HFFc6 (cell line): ENCODE measurements at places on chromosomes 13 and 19. TPM values are rescaled to one million over a fixed set of nuclear protein-coding genes. Genes with fewer than 3 reads are reported as not detected.

CCNA1 gene
- total RNA-seq: not detected in 2 replicates

- H3K27ac ChIP-seq: peak overlapping the region; percentile 46; the same call in 1 of the 2 replicates
- peak; percentile 39 for DNase-seq
- H3K4me3 ChIP-seq: no peak overlapping the region
- peaks cover 40% of the 10 kb centered on the region for H3K36me3 ChIP-seq
Observed at GRCh38 chr13:95710313-95710712, 33.4 kb downstream of the DNAJC3 start.

NEK5 gene
- total RNA-seq: not detected in 2 replicates

CGB3 gene
- total RNA-seq: not detected in 3 replicates

DNA sequence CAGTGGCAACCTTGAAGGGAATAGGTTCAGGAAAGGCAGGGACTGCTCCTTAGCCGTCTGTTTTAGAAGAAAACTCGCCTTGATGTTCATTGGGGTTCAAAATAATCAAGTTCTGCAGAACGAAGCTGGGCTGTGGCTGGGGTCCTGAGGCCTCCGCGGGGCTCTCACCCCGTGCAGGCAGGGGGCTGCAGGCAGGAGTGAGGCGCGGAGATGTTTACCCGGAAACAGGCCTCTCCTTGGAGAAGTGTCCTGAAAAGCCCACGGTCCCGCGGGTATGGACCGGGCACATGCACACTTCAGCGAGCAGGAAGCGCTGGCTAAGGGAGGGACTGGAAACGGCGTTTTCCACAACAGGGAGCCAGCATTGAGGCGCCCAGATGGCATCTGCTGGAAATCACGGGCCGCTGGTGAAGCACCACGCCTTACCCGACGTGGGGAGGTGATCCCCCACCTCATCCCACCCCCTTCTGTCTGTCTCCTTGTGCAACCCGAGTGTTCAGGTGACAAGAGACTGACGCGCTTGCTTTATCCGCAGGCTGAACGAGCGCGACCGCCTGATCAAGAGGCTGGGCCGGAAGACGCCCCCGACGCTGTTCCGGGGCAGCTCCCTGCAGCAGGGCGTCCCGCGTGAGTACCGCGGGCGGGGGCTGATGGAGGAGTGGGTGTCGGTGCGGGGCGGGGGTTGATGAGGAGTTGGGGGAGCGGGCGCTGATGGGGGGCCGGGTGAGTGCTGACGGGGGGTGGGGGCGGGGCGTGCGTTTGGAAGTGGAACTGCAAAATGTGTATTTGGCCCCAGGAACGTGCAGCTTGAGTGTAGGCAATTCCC, 39.6 kb downstream of the SHISA2 start:
- H3K4me1 ChIP-seq: no peaks in the 10 kb centered on the region
- no peaks in the 10 kb centered on the region for H3K36me3 ChIP-seq
- H3K4me3 ChIP-seq: no peak overlapping the region
- H3K27me3 ChIP-seq: peaks cover 3% of the 10 kb centered on the region; the same call in 1 of the 2 replicates
- DNase-seq: no peak
- no peak overlapping the region for H3K27ac ChIP-seq

DNA sequence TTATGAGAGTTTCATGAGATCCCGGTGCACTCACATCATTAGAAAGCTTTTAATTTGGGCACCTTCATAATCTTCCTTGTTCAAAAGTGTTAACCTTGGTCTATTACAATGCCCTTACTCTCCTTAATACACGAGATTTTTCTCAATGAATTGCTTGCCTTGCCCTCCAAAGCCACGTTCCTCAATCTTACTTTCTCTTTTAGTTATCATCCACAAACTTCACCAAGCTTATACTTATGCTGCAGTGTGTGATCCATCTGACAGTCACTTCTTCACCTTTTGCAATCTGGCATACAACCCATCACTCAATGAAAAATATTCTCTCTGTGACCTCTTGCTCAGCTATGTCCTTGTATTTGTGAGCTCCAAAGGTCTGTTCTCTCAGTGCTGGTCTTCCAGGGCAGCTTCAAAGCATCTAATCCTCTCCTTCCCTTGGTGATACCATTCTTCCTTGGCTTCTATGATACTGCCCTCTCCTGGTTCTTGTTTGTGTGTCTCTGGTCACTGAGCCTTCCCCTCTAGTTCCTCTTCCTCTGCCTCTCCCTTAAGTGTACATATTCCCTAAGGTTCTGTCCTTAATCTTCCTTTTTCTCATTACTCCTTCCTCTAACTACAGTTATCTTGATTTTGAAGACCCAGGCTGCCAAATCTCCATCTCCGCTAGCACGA, 202.2 kb upstream of the STARD13 start:
- H3K27me3 ChIP-seq: no peaks in the 10 kb centered on the region
- peak overlapping the region; percentile 29; the same call in 1 of the 2 replicates for H3K27ac ChIP-seq
- peak; percentile 51 for DNase-seq
- peaks cover 50% of the 10 kb centered on the region for H3K4me1 ChIP-seq
- peaks cover 9% of the 10 kb centered on the region for H3K36me3 ChIP-seq
- H3K4me3 ChIP-seq: peak overlapping the region; percentile 66

RNASEH2A gene
- total RNA-seq: 18.0 to 39.6 TPM (median 35.6 TPM) in 3 replicates

DNA sequence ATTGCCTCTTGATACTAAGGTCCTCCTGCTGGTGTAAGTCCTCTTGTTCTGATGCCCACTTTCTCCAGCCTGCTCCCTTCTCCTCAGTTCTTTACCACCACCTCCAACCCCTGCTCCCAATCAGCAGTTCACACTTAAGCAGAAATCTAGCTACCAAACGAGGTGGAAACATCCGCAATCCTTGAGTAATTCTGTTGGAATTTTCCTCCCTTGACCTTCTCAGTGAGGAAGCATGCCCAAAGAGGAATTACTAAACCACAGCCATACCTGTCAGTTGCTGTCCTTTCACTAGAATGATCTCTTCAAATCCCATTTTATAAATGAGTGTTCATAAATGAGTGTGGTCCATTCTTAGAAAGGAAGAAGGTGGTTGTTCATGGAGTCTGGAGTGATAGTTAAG, 289.9 kb downstream of the DACH1 start:
- no peak overlapping the region for H3K4me3 ChIP-seq
- no peaks in the 10 kb centered on the region for H3K27me3 ChIP-seq
- DNase-seq: no peak
- no peaks in the 10 kb centered on the region for H3K36me3 ChIP-seq
- no peaks in the 10 kb centered on the region for H3K4me1 ChIP-seq
- no peak overlapping the region for H3K27ac ChIP-seq

DNA sequence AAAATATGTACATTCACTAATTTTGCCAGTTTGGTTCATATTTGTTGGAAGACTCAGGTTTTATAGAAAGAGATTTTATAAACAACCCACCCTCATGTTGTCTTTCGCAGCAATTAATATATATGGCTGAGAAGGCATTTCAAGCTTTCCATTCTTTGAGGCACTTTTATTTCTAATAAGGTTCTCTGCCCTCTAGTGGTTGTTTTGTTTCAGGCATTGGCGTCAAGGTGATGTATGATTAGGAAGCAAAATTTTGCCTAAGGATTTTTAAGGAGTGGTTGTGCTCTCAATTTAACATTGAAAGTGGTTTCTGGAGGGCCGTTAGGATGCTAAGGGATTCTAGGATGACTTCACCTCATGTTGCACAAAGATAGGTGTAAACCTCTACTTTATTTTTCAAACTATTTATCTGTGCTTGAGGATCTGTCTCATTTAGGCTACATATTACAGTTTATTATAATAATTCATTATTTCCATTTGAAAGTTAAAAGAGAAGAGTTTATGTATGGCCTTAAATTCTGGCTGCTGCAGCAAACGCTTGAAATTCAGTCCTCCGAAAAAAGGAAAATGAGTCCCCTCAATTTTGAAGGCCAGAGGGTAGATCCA, 35.9 kb downstream of the OXGR1 start:
- H3K36me3 ChIP-seq: no peaks in the 10 kb centered on the region
- H3K4me1 ChIP-seq: no peaks in the 10 kb centered on the region
- no peak overlapping the region for H3K4me3 ChIP-seq
- no peaks in the 10 kb centered on the region; the same call in 1 of the 2 replicates for H3K27me3 ChIP-seq

ADGRE3 gene
- total RNA-seq: not detected in 3 replicates
